ENCODE measurements at places on chromosomes 5 and 9.

- no peak for DNase-seq
Observed at GRCh38 chr9:108913391-108913790, 20.5 kb downstream of the ELP1 start.

DNA sequence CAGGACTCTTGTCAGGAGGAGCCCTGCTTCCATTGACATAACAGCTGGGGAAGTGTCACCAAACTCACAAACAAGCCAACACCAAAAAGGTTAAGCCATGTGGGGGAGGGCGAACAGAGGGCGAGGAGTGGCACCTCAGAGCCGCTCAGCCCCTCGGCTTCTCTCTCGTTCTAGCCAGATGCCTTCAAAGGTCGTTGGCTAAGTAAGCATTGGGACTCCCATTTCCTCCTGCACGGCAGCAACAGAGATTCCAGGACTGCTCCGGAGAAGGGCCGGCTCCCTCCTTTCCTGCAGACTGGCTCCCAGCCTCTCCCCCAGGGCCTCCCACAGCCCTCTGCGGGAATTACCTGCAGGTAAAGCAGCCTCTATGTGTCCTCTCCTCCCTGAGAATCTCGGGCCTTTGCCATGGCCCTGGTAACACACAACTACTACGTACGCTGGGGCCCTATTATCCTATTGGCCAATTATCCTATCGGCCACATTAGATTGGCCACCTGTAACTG, 52.1 kb upstream of the RNU6ATAC start:
- no peak for DNase-seq

GRCh38 chr5:26948921-26949320, 89.5 kb downstream of the CDH9 start:
- DNase-seq, result no peak

GRCh38 chr5:142735323-142736246, 34.6 kb upstream of the ARHGAP26 start:
- DNase-seq, result no peak

DNA sequence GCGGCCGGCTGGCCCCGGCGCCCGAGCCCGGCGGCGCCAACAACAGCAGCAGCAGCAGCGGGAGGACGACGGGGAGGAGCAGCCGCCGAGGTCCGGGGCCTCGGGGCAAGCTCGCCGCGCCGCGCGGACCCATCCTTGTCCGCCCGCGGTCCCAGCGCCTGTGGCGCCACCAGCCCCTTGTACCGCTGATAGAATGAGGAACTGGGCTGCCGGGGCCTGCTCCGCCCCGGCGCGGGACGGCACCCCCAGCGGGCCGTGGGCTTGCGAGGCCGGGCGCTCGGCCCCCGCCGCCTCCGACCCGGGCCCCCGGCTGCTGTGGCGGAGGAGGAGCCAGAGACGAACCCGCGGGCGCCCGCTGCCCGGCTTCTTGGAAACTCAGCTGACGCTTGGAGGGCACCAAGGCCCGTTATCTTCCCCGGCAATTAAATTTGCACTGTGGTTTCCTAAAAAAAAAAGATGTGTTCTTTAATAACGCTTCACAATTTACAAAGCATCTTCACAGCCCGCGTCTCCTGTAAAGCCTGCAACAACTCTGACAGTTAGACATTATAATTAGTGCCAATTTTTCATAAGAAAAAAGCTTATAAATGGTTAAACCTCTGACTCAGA, at the start of gene ARSB:
Gene ARSB, minus strand, starts transcription at position 195 of the 609 bp plus-strand sequence. Its CDS starts 62 bp downstream, at position 133.
- peak; percentile 21 for DNase-seq

DNA sequence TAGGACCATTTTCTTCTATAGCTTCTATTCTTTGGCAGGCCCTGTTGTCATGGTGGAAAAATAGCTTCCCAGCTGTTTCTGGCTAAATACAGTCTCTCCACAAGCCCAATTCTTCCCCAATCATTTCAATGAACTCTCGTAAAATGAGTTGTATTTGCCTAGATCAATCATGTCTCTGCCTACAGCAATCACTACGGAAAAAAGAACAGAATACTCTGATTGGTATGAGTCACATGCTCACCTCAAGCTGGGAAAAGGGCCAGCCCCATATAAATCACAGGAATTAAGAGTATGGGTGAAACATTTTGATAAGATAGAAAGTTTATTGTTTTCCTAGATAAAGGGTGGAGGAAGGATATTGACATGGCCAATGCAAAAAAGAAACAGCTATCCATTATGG, 711.4 kb downstream of the EFNA5 start:
- no peak for DNase-seq

DNA sequence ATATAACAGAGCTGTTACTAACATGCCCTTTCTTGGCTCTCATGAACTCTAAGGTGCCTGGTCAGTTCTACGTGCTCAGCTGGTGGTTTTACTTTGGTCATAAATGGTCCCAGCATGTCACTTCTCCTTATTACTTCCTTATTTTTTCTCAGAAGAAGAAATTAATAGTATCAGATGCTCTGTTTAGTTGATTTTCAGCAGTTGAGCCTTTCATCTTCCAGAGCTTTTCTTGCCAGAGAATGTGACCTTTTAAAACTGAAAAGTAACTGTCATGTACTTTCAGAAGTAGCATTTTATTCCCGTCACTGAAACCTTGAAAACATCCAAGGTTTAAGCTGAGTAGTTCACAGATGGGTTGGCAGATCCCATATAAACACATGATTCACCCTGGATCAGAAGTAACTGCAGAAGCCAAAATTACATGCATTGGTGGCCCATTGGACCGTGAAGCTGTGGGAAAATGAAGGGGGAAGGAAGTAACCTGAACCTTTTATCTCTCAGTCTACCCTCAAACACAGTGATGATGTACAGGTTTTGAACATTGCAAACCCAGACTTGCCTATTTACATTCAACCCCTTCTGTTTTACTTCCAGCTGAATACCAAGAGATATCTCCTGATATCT, 50.5 kb downstream of the HACD4 start:
- no peak for DNase-seq

GRCh38 chr5:80082281-80082680, 47.1 kb downstream of the THBS4 start:
- no peak for DNase-seq

DNA sequence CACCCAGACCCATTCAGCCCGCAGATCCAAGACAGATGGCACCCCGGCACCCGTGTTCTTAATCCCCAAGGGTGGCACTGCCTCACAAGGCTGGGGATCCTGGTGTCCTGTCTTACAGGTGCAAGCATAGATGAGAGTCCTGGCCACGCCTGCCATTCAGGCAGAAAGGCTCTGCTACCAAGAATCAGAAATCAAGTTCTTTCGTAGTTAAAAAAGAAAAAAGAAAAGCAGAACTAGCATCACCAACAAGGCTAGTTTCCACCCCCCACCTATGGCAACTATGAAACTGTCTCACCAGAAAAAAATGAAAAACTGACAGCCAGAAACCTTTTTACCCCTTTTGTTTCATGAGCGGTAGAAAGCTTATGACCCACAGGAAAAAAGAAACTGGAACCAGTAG, 170.4 kb downstream of the SYK start:
- DNase-seq, result no peak

DNA sequence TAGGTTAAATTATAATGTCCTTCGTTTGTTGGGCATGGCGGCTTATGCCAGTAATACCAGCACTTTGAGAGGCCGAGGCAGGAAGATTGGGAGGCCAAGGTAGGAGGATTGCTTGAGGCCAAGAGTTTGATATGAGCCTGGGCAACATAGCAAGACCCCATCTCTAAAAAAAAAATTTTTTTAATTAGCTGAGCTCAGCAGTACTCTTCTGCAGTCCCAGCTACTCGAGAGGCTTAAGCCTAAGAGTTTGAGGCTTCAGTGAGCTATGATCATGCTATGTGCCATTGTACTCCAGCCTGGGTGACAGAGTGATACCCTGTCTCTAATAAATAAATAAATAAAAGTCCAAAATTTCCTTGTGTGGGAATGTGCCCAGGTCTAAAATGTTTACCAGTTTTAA, 9.1 kb upstream of the MSANTD3 start:
- DNase-seq, result no peak

GRCh38 chr5:97383996-97384395, 200.9 kb upstream of the RIOK2 start:
- no peak for DNase-seq

DNA sequence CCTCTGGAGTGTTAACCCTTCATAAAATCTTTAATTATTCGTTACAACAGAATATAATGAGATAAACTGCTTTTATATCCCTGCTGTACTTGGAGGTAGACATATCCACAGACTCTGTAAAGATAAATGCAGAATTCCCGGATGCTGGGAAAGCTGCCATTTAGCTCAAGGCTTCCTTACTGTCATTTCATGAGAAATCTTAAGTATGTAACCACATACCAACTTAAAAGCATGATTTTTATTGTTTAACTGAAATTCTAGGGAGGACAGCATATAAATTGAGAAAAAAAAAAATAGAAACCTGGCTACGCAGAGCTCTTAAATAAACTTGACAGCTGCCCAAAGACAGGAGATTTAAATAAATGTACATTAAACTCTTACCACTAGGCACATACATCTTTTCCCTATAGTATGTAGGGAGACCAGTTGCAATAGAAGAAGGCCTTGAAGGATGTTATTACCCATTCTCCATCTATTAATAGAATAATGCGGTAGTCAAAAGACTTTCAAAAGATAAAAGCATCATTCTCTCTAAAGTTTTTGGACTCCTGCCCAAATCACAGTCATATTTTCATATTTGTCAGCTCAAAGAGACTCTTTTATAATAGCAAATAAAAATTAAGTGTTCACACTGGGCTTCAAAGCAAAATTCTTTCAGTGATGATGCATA, 373.8 kb downstream of the NDUFS4 start:
- DNase-seq, result no peak

- no peak for DNase-seq
Observed at GRCh38 chr5:151191661-151192060, 32.2 kb downstream of the CCDC69 start.
